ENCODE measurements at places on chromosomes 4 and X.

DNA sequence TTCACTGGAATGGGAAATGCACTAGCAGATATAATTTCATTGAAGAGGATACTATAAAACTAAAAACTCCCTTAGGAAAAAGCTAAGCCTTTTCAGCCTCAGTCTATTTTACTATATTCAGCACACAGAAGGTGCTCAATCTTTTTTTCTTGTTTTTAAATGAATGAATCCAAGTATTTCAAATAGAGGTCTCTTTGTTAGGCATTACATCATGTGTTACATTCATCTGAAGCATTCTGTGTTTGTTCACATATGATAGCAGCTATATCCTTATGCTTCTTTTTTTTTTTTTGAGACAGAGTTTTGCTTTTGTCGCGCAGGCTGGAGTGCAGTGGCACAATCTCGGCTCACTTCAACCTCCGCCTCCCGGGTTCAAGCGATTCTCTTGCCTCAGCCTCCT lies 278.4 kb downstream of the CAMK2D start:
- DNase-seq, result no peak

GRCh38 chr4:48831532-48832030 lies 693 bp downstream of the OCIAD1 start:
- no peak for DNase-seq

DNA sequence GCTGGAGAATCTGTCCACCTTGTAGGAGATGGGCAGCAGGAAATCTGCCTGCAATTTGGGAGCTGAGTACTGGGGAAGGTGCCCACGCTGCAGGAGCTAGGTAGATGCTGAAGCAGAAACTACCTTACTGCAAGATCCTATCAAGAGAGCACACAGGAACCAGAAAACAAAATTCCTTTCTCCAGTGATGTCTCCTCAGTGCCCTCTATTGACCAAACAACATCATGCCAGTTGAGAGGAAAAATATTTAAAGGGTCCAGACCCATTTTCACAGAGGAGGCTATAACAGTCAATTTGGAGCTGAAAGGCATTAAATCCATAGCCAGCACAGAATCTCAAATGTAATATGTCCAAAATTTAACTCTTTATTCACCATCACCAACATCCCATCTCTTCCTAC lies 406.8 kb downstream of the SLITRK2 start:
- no peak for DNase-seq

- DNase-seq, result no peak
Observed at GRCh38 chr4:163556177-163556576, 61.7 kb downstream of the TMA16 start.
